ENCODE measurements at places on chromosomes 6 and 20.

DNA sequence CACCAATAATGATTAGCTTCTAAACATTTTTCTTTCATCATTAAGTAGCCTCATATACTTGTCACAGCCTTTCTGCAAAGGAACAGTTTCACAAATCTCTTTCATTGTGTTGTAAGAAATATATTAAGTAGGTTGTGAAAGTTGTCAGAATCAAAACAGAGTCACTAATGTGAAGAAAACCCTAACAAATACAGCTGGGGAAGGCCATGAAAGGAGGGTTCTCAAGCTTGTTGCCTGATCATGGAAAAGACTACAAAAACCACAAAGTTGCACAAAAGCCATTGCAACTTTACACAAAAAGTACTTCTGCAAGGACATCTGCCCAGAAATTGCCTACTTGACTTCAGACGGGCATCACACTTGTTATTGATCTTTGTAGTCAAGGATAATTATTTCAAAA, 216.1 kb downstream of the ALDH8A1 start:
- no peak for DNase-seq

GRCh38 chr20:1861347-1861976, 33.7 kb upstream of the SIRPA start:
- DNase-seq, result no peak

DNA sequence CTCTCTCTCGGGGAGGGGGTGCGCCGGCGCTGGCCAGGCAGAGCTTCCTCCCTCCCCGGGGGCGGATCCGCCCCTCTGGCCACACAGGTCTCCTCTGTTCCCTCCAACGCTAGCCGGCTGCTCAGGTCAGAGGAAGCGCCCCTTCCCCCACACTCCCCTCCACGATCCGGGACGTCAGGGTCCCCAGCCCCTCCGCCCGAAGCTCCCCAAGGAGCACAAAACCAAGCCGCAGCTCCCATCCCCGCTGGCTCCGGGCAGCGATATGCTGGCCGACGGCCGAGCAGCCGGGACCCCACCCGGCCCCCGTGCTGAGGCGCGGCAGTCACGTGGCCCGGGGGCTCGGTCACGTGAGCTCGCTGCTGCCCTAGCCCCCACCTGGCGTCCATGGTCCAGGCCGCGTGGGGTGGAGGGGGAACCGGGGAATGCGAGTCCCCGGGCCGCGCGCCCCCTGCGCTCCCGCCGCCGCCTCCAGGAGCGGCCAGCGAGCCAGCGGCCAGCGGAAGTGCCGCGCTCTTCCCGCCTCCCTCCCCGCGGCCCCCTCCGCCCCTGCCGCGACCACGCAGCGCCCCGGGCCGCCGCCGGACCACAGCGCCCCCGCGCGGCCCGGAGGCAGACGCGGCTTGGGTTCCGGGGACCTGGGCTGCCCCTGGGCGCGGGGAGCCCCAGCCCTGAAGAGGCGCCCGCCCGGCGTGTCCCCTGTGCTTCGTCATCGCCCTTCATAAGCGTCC, at the start of gene SLC35B2:
SLC35B2 (minus strand) TSS at position 504 of the 728 bp plus-strand sequence; CDS start at position 386, 118 bp downstream.
- no peak for DNase-seq

- DNase-seq, result no peak
Observed at GRCh38 chr6:128508588-128509296, 11.7 kb downstream of the PTPRK start.

DNA sequence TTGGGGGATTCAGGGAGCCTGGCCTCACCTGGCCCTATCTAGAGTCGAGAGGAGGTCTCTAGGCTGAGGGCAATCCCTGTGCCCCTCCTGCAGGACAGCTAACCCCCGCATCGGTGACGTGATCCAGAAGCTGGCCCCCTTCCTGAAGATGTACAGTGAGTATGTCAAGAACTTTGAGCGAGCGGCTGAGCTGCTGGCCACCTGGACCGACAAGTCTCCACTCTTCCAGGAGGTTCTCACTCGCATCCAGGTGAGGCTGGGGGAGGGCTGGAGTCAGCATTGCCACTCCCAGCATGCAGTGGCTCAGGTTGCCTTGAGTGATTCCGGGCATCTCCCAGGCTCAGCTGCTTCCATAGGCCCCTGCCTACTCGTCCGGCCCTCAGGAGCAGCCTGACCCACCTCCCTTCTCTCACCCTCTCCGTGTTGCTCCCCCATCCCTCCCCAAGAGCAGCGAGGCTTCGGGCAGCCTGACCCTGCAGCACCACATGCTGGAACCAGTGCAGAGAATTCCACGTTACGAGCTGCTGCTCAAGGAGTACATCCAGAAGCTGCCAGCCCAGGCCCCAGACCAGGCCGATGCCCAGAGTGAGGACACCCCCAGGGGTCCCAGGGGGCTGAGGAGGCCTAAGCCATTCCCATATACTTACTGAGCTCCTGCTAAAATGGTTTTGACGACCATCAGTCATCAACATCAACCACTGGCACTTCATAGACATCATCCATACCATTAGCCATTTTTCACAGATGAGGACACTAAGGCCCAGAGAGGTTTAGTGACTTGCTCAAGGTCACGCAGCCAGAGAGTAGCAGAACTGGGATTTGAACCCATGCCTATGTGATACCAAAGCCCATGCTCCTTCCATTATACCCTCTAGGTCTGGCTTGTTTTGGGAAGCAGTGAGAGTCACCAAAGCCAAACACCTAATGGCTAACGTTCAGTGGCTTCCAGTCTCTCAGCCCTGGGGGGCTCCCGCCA, 8.3 kb downstream of the FGD2 start:
- DNase-seq, result no peak

All from activated CD8-positive, alpha-beta memory T cell treated with anti-CD3 and anti-CD28 coated beads for 1 hour (primary cell).